Memory B cell (primary cell): ENCODE measurements at places on chromosomes 3 and 15.

- DNase-seq, result no peak
- no peaks in the 10 kb centered on the region for H3K27me3 ChIP-seq
- peaks cover 49% of the 10 kb centered on the region for H3K36me3 ChIP-seq
- no peak overlapping the region for H3K27ac ChIP-seq
- H3K4me3 ChIP-seq, result no peak overlapping the region
- peaks cover 2% of the 10 kb centered on the region for H3K4me1 ChIP-seq
Measured at GRCh38 chr15:76718863-76719262, 186.3 kb downstream of the SCAPER start.

DNA sequence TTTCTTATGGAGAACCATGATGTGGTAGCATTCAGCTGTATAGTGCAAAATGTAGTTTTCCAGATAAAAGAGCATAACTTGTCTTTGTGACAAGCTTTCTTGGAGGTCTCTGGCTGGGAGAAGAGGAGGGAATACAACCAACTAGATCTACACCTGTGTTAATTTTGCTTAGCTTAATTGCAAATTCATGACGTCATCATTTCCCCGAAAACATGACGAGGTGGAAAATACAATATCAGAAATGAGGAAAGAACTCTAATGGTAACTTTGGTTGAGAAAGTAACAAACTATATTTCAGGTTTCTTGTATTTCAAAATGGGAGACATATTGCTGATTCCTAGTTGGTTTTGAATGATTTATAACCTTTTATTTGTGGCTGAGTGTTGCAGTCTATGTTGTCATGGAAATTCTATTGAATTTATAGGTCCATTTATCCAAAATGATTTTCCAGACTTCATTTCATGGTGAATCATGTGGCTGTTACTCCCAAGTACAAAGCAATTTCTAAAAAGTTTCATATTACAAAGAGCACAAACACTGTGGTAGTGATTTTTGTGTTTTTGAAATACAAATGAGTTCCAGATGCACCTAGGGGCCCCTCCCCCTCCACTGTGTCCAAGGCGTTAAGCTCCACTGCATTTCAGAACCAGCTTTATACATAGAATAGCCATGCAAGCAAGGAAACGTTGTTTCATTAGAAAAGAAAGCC is 307.2 kb downstream of the FEZF2 start:
- no peak overlapping the region for H3K27ac ChIP-seq
- no peak overlapping the region for H3K4me3 ChIP-seq
- no peaks in the 10 kb centered on the region for H3K4me1 ChIP-seq

- no peaks in the 10 kb centered on the region for H3K27me3 ChIP-seq
- peaks cover 4% of the 10 kb centered on the region for H3K36me3 ChIP-seq
- H3K4me1 ChIP-seq, result no peaks in the 10 kb centered on the region
- H3K27ac ChIP-seq, result no peak overlapping the region
- no peak overlapping the region for H3K4me3 ChIP-seq
- DNase-seq, result no peak
Measured at GRCh38 chr3:138638641-138639040, 30.1 kb downstream of the FAIM start.

DNA sequence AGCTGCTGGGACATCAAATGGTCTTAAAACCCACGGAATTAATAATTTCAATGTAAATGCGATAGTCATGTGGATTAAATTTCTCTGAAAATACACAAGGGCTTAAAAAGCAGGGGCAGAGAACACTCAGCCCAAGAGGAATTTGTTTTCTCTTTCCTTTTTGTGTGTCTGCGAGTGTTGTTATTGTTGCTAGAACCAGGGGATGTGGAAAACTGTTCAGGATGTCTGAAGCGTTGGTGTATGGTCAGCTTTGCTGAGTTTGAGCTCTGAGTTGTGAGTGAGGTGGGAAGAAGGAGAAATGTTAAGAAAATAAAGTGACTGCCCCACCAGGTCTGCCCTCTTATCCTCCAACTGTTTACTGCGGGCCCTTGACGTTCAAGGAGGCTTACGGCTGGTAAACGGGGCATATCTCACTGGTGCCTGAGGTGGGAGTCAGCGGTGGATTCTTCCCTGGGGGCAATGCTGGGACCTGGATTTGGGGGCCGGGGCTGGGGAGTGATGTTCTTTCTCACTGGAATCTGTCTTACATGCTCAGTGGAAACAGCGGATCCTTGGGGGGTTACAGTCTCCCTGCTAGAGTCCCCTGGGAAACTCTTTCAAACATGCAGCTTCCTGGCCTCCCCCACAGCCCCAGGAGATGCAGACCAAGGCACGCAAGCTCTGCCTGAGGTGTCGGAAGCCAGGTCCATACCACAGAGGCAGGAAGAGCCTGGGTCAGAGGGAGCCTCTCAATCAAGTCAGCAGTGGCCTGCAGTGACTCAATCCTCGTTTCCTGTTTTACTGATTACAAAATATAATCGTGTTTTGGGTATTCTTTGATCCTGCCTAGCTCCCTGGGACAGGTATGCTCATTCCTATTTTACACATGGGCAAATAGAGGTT is 41.8 kb downstream of the ITGA11 start:
- H3K27me3 ChIP-seq, result peaks cover 12% of the 10 kb centered on the region
- H3K36me3 ChIP-seq, result peaks cover 1% of the 10 kb centered on the region
- no peak overlapping the region for H3K4me3 ChIP-seq
- no peak for DNase-seq
- no peak overlapping the region for H3K27ac ChIP-seq
- no peaks in the 10 kb centered on the region for H3K4me1 ChIP-seq

GRCh38 chr3:43641306-43642114 is 19.7 kb upstream of the ANO10 start:
- no peaks in the 10 kb centered on the region for H3K36me3 ChIP-seq
- no peak overlapping the region for H3K27ac ChIP-seq
- no peak overlapping the region for H3K4me3 ChIP-seq
- no peaks in the 10 kb centered on the region for H3K4me1 ChIP-seq
- no peak for DNase-seq

- no peaks in the 10 kb centered on the region for H3K4me1 ChIP-seq
- DNase-seq, result no peak
- H3K27ac ChIP-seq, result no peak overlapping the region
- H3K27me3 ChIP-seq, result peaks cover 26% of the 10 kb centered on the region
Measured at GRCh38 chr15:48371961-48372360, 40.7 kb downstream of the DUT start.

DNA sequence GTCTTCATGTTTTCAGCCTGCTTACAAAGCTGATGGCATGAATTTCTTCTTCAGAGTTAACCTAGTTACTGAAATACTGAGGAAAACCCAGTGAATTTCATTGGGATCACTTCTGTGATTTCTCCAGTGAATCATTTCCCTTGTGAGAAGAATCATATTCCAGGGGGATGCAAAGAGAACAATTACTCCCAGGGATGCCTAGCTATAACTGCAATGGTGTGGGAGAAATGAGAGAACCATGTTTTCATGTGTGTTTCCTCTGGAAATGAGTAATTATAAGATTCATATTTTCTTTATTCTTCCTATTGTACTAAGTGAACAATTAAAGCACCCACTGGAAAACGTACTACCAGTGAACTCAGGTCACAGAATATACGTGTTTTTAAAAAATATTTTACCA is 485.4 kb downstream of the GRM7 start:
- no peaks in the 10 kb centered on the region for H3K27me3 ChIP-seq
- H3K36me3 ChIP-seq, result no peaks in the 10 kb centered on the region
- no peak overlapping the region for H3K4me3 ChIP-seq
- no peak overlapping the region for H3K27ac ChIP-seq
- no peaks in the 10 kb centered on the region for H3K4me1 ChIP-seq
- DNase-seq, result no peak

- DNase-seq, result no peak
- H3K27ac ChIP-seq, result no peak overlapping the region
- no peaks in the 10 kb centered on the region for H3K36me3 ChIP-seq
- no peaks in the 10 kb centered on the region for H3K4me1 ChIP-seq
Measured at GRCh38 chr3:155391551-155391958, 98.1 kb upstream of the STRIT1 start.

DNA sequence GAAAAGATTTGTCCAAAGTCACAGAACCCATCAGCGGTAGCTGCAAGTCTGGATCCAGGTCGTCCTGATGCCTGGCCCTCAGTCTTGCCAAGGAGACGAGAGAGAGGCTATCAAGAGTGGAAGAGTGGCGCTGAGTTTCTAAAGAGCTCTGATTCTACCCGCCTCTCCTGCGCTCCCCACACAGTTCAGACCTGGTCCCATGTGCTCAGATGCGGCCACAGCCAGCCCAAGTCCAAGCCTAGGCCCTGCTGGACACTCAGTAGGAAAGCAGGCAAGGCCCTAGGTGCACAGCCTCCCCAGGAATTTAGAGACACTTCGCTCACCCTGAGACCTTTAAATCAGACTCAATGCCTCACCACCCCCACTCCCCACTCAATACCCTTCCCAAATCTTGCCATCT is 32.4 kb downstream of the CCDC12 start:
- H3K27ac ChIP-seq, result peak overlapping the region; percentile 55
- H3K27me3 ChIP-seq, result no peaks in the 10 kb centered on the region
- no peak overlapping the region for H3K4me3 ChIP-seq

DNA sequence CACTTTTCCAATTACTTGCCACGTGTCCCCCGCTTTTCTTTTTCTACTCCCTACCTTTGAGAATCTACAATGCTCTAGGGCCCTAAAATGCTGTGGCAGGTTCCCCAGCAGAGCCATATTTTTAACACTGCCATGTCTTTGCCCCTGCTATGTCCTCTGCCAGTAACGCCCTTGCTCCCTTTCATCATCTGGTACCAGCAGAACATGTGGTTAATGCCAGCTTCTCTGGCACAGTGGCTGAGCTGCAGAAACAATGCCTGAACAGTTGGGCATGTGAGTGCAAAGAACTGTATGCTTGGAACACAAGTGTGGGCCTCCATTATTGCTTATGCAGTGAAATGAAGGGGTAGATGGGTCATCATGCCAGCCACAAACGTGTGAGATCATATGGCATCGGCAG is 287.6 kb downstream of the NEK10 start:
- no peak overlapping the region for H3K4me3 ChIP-seq
- peaks cover 5% of the 10 kb centered on the region for H3K27me3 ChIP-seq
- H3K4me1 ChIP-seq, result no peaks in the 10 kb centered on the region
- DNase-seq, result no peak
- no peaks in the 10 kb centered on the region for H3K36me3 ChIP-seq

DNA sequence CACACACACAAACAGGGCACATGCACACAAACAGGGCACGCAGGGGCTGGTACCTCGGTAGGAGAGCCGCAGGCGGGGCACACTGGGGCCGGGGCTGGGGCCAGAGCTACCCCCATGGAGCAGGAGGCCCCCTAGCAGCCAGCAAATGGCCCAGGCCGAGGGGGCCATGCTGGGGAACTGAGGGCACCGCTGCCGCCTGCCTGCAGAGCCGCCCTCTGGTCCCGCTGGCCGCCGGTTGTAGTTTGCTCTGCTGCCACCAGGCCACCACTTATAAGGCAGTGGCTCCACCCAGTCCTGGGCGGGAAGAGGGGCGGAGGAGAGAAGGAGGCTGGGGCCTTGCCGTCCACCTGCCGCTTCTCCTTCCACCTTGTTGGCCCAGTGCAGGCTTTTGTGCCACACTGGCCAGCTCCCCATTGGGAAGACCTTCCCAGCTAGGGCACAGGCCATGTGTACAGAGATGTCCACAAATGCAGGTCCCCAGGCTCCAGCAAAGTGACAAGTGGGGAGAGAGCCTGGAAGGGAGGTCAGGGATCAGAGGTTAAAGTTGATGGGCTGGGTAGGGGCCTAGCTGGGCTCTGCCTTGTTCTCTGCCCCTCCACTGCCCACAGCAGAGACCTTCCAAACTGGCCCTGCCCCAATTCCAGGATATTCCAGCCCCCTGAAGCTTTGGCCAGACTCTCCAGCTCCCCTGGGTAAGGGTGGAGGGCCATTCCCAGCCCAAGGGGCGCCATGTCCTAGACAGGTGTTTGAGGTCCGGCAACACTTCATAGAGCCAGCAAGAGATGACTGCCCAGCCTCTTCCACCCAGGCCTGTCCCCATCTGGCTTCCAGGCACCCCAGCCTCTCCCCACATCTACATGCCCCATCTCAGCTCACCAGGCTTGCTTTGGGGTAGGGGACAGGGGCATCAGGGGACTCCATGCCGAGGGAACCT is at the start of gene SEMA3G:
TSS of gene SEMA3G (minus strand) at position 244 of the 934 bp plus-strand sequence. CDS start at position 168, 76 bp downstream.
- no peaks in the 10 kb centered on the region for H3K36me3 ChIP-seq
- H3K27ac ChIP-seq, result no peak within 1 kb of the TSS
- peaks cover 16% of the 10 kb centered on the region for H3K4me1 ChIP-seq

GRCh38 chr3:52554026-52554755 is 17.8 kb downstream of the UQCC5 start:
- H3K4me3 ChIP-seq, result no peak overlapping the region
- peaks cover 21% of the 10 kb centered on the region for H3K36me3 ChIP-seq
- H3K27me3 ChIP-seq, result no peaks in the 10 kb centered on the region
- no peaks in the 10 kb centered on the region for H3K4me1 ChIP-seq
- DNase-seq, result no peak

GRCh38 chr15:35871812-35872211 is 325.8 kb upstream of the DPH6 start:
- DNase-seq, result no peak
- H3K36me3 ChIP-seq, result no peaks in the 10 kb centered on the region
- no peaks in the 10 kb centered on the region for H3K4me1 ChIP-seq
- no peaks in the 10 kb centered on the region for H3K27me3 ChIP-seq
- no peak overlapping the region for H3K4me3 ChIP-seq
- H3K27ac ChIP-seq, result no peak overlapping the region

GRCh38 chr15:82875411-82876003 is 66.1 kb downstream of the WHAMM start:
- DNase-seq, result no peak
- no peaks in the 10 kb centered on the region for H3K27me3 ChIP-seq
- H3K27ac ChIP-seq, result no peak overlapping the region
- no peak overlapping the region for H3K4me3 ChIP-seq

GRCh38 chr3:42019144-42019952 is 57.4 kb upstream of the ULK4 start:
- H3K36me3 ChIP-seq, result peaks cover 7% of the 10 kb centered on the region
- DNase-seq, result no peak
- peak overlapping the region; percentile 60 for H3K27ac ChIP-seq
- H3K4me3 ChIP-seq, result no peak overlapping the region

GRCh38 chr15:41483519-41483918 is 10.2 kb upstream of the ITPKA start:
- H3K36me3 ChIP-seq, result peaks cover 17% of the 10 kb centered on the region
- DNase-seq, result no peak
- peaks cover 10% of the 10 kb centered on the region for H3K4me1 ChIP-seq
- H3K27me3 ChIP-seq, result peaks cover 4% of the 10 kb centered on the region
- peak overlapping the region; percentile 51 for H3K4me3 ChIP-seq

- H3K4me3 ChIP-seq, result no peak overlapping the region
- H3K27me3 ChIP-seq, result no peaks in the 10 kb centered on the region
- peaks cover 42% of the 10 kb centered on the region for H3K4me1 ChIP-seq
- no peak for DNase-seq
- peaks cover 4% of the 10 kb centered on the region for H3K36me3 ChIP-seq
- H3K27ac ChIP-seq, result peak overlapping the region; percentile 32
Measured at GRCh38 chr3:179158336-179159039, 10.3 kb downstream of the PIK3CA start.

- H3K4me1 ChIP-seq, result no peaks in the 10 kb centered on the region
- H3K27ac ChIP-seq, result no peak overlapping the region
- H3K4me3 ChIP-seq, result no peak overlapping the region
- DNase-seq, result no peak
- no peaks in the 10 kb centered on the region for H3K36me3 ChIP-seq
Measured at GRCh38 chr3:43640681-43641080, 18.9 kb upstream of the ANO10 start.

GRCh38 chr3:121969631-121970030 is 52.4 kb downstream of the ILDR1 start:
- DNase-seq, result no peak
- H3K36me3 ChIP-seq, result peaks cover 20% of the 10 kb centered on the region
- H3K4me3 ChIP-seq, result no peak overlapping the region
- H3K27me3 ChIP-seq, result no peaks in the 10 kb centered on the region

GRCh38 chr3:122975163-122975923 is 52.2 kb downstream of the SEMA5B start:
- no peaks in the 10 kb centered on the region for H3K36me3 ChIP-seq
- no peak for DNase-seq
- no peaks in the 10 kb centered on the region for H3K27me3 ChIP-seq
- peak overlapping the region; percentile 68 for H3K27ac ChIP-seq
- peak overlapping the region; percentile 58 for H3K4me3 ChIP-seq
